ENCODE measurements at places on chromosomes 6 and 20. TPM values are rescaled to one million over a fixed set of nuclear protein-coding genes. Genes with fewer than 3 reads are reported as not detected.
A peak's percentile ranks its signal among the peaks of the same experiment; 100 is the strongest.

Gene SLC2A10
- not detected for total RNA-seq

Gene TMEM170B
- 1.9 TPM for total RNA-seq

Gene CCN5
- total RNA-seq = not detected

Gene PKHD1
- not detected for total RNA-seq

Gene MAS1L
- total RNA-seq = not detected

DNA sequence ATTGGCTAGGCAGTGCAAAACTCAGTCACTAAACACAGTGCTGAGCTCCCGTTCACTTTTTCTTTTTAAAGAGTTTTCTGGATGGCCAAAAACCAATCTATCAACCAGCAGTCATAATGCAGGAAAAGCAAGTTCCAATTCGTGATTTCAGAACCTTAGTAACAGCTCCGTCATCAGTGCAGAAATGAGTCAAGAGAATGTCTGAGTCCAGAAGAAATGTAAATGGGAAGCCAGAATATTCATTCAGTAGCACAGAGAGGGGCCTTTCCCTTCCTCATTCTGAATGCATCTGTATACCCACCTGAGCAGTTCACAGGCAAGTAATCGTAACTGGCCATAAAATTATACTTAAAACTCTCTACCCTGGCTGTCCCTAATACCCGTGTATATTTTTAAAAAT, 20.4 kb downstream of the HUS1B start:
- no peak overlapping the region for H3K4me3 ChIP-seq
- H3K4me1 ChIP-seq = peaks cover 3% of the 10 kb centered on the region

GRCh38 chr6:5818959-5819358, 187.8 kb downstream of the NRN1 start:
- no peak for DNase-seq
- H3K36me3 ChIP-seq = no peaks in the 10 kb centered on the region
- H3K27ac ChIP-seq = no peak overlapping the region

DNA sequence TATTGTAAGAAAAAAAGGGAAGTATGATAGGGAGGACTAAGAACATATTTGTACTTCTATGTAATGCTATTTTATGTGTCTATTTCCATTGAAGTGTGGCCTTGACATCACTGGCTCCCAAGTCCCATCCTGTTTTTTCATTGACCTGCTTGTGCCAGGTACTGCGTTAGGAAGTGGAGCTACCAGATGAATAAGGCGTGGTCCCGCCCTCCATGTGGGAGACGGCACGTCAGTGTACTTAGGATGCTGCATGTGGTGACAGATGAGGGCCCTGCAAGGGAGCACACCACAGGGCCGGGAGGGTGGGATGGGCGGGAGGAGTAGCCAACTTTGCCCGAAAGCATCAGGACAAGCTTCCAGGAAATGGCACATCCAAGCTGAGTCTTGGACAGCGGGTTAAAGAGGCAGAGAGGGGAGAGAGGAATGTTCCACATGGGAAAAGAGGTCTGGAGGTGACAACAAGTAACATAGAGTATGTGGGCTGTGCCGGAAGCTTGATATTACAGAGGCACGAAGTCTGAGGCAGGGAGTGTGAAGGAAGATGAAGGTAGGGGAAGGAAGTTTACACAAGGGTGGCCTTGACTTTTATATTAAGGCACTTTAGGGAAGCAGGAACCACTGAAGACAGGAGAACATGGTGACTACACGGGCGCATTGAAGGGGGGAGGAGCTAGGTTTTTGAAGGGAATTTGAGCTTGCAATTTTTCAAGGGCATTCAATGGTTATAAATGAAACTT, 140.6 kb downstream of the MTHFD1L start:
- H3K27me3 ChIP-seq = no peaks in the 10 kb centered on the region
- peaks cover 30% of the 10 kb centered on the region for H3K4me1 ChIP-seq
- peak overlapping the region; percentile 66 for H3K27ac ChIP-seq
- no peak overlapping the region for H3K4me3 ChIP-seq
- H3K36me3 ChIP-seq = peaks cover 36% of the 10 kb centered on the region

- H3K27me3 ChIP-seq = peaks cover 7% of the 10 kb centered on the region
- H3K27ac ChIP-seq = no peak overlapping the region
- no peak overlapping the region for H3K4me3 ChIP-seq
- H3K4me1 ChIP-seq = no peaks in the 10 kb centered on the region
- no peaks in the 10 kb centered on the region for H3K36me3 ChIP-seq
Measured at GRCh38 chr6:168166627-168167026, 87.6 kb upstream of the FRMD1 start.

DNA sequence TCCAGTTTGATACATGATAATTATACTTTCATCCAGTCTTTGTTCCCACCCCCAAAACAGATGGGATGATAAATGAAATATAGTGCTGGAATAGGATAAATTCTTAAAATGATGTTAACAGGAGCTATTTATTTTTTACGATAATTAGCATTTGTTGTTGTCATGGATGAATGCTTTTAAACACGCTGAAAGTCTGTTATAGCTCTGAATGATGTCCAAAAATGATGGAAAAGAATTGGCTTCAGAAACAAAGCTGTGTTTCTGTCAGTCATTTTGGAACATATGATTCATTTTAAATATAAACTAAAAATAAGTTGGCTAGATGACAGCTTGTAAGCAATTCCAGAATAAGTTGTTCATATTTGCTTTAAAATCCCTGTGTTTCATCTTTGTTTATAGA, 237.4 kb downstream of the GRIK2 start:
- DNase-seq = no peak
- no peaks in the 10 kb centered on the region for H3K36me3 ChIP-seq
- no peaks in the 10 kb centered on the region for H3K4me1 ChIP-seq
- H3K27me3 ChIP-seq = no peaks in the 10 kb centered on the region
- no peak overlapping the region for H3K27ac ChIP-seq

- H3K4me1 ChIP-seq = no peaks in the 10 kb centered on the region
- H3K27me3 ChIP-seq = no peaks in the 10 kb centered on the region
Measured at GRCh38 chr6:166365221-166365620, 17.5 kb downstream of the MPC1 start.

DNA sequence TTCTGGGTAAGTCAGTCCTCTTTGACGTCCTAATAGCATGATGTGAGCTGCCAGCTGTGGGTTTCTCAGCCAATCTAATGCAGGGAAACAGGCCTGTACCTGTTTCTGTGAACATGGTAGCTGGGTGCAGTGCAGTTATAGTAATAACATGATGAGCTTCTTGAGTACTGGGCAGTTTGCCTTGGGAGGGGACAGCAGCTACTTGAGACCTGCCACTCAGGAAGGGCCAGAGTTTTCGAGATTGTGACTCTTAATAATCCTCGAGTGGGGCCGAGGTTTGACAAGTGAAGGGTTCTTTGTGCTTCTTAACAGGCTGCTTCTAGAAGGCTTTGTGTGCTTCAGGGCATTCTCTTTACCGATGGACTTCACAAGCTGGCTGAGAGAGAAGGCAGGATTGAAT, 180.1 kb downstream of the JARID2 start:
- H3K4me3 ChIP-seq = no peak overlapping the region
- peaks cover 77% of the 10 kb centered on the region for H3K4me1 ChIP-seq
- H3K27me3 ChIP-seq = no peaks in the 10 kb centered on the region
- no peak for DNase-seq

DNA sequence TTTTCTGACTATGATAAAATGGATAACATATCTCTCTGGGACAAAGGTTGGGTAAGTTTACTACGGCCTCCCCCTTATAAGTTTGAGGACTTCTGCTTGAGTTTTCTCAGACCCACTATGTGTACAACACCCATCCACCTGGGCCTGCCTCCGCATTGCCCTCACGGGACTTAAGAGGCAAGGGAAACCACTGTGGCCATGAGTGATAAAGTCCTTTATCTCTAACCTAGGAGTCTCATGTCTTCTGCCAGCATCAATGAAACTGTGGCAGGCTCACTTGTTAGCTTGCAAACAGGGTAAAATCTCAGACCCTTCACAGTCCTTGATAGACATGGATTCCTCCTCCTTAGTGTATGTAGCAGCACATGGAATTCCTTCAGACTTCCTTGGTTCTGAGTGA, 173.4 kb upstream of the MYLIP start:
- H3K4me1 ChIP-seq = peaks cover 8% of the 10 kb centered on the region
- H3K36me3 ChIP-seq = no peaks in the 10 kb centered on the region
- H3K27me3 ChIP-seq = no peaks in the 10 kb centered on the region
- H3K27ac ChIP-seq = no peak overlapping the region
- DNase-seq = no peak
- H3K4me3 ChIP-seq = no peak overlapping the region

DNA sequence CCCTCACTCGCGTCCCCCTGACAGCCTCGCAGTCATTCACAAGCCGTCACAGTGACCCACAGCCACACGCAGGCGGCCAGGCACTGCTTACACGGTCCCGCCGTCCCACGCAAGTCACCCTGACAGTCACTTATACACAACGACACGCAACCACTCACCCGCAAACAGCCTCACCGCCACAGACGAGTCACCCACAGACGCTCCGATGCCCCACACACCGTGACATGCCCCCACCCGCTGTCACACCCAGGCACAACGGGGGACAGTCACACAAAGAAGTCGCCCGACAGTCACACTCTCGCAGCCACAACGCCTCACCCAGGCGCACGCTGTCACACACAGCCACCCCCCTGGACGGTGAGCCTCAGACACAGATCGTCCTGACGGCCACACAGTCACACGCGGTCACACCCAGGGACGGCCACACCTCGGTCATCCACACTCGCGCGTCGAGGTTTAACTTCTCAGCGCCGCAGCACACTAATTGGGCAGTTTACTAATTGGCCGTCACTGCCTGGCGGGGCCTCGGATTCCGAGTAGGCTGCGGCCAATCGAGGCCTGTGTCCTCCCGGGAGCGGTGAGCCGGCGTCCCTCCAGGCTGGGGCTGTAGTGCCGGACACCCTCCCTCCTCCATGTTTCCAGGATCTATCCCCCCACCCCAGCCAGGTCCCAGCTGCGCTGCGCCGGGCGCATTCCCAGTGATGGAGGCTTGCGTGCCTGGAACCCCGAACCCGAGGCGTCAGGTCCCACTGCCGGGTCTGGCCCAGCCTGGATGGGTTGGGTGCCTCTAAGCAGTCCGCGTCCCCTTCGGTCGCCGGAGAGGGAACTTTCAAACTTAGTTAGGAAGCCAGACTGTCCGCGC, 790 bp downstream of the TOX2 start:
- H3K27me3 ChIP-seq = peaks cover 61% of the 10 kb centered on the region
- H3K27ac ChIP-seq = no peak overlapping the region
- H3K36me3 ChIP-seq = peaks cover 2% of the 10 kb centered on the region
- H3K4me1 ChIP-seq = peaks cover 25% of the 10 kb centered on the region
- peak overlapping the region; percentile 62 for H3K4me3 ChIP-seq
- peak; percentile 54 for DNase-seq

DNA sequence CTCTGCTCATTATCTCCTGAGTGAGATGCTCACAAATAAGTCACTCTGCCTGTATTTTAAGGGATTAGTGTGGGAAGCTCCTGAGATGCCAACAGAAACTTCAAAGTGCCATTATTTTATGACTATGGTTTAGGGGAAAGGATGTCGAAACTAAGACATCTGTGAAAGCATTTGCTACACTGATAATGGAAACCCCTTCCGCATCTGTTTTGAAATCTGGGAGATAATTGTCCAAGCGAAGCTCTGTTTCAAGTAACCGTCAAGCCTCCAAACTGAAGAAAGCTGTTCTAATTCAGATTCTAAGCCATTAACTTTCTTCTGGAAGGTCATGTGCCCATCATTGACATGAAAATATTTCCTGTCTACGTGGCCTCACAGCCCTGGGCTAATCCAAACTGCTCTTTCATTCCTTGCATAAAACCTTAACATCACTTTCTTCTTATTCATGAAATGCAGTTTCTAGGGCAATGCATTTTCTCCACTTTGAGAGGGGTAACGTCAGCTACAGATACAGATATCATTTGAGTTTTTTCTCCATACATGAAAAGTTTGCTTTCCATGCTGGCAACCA, 932.0 kb downstream of the C6orf118 start:
- H3K4me1 ChIP-seq = no peaks in the 10 kb centered on the region
- no peak overlapping the region for H3K27ac ChIP-seq
- no peaks in the 10 kb centered on the region for H3K27me3 ChIP-seq
- no peak for DNase-seq

GRCh38 chr20:22597303-22597702, 12.9 kb upstream of the FOXA2 start:
- DNase-seq = no peak
- no peaks in the 10 kb centered on the region for H3K4me1 ChIP-seq
- no peak overlapping the region for H3K27ac ChIP-seq

- peaks cover 2% of the 10 kb centered on the region for H3K4me1 ChIP-seq
- no peak overlapping the region for H3K27ac ChIP-seq
- no peak overlapping the region for H3K4me3 ChIP-seq
- H3K27me3 ChIP-seq = no peaks in the 10 kb centered on the region
Measured at GRCh38 chr6:20001286-20001685, 164.1 kb downstream of the ID4 start.

GRCh38 chr20:45235995-45236394, 14.8 kb downstream of the SEMG2 start:
- no peak overlapping the region for H3K27ac ChIP-seq
- H3K27me3 ChIP-seq = peaks cover 28% of the 10 kb centered on the region
- no peaks in the 10 kb centered on the region for H3K36me3 ChIP-seq
- no peaks in the 10 kb centered on the region for H3K4me1 ChIP-seq
- no peak overlapping the region for H3K4me3 ChIP-seq

GRCh38 chr20:22572023-22572422, 12.3 kb downstream of the FOXA2 start:
- peaks cover 2% of the 10 kb centered on the region for H3K36me3 ChIP-seq
- H3K27ac ChIP-seq = no peak overlapping the region
- H3K4me3 ChIP-seq = no peak overlapping the region
- no peak for DNase-seq
- peaks cover 2% of the 10 kb centered on the region for H3K4me1 ChIP-seq

DNA sequence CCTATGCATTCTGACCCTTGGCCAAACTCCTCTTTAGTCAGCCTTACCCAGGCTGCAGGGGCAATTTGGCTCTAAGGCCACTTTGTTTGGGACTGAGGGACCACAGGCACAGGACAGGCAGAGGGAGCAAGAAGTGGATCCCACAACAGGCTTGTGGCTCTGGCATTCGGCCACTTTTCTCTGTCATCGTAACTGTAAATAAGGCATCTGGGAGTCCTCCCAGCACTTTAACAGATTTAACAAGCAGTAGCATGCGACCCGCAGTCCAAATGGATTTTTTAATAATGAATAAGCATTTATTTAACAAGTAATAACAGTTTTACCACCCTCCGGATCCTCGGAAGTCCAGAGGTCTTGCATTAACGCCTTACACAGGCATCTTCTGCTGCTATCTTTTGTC, 16.1 kb upstream of the CDH22 start:
- H3K4me3 ChIP-seq = no peak overlapping the region
- peaks cover 16% of the 10 kb centered on the region for H3K27me3 ChIP-seq

DNA sequence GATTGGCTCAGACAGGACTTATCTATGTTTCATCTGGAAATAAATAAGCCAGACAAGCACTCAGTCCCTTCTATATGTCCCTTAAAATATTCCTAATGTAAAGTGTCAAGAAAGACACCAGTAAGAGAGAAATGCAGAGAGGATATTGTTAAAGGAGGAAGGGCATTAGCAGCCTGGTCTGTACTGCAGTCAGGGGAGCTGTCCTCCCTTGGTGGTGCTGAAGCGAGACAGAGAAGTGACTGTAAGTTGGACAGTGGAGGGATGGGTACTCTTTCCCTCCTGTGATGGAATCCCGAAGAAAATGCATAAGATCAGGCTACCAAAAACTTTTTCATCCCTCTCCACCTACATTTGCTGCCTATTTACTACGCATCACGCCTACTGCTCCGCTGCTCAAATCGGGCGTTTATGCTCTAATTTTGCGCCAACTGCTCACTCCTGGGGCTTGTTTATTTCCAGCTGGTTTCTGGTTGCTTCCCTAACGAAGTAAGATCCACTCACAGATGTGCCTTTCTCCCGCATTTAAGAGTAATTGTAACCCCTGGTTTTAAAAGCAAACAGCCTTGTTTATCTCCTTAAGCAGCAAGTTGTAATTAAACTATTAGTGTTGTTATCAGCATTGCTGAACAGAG, 35.2 kb downstream of the PHACTR1 start:
- no peak overlapping the region for H3K4me3 ChIP-seq
- H3K27ac ChIP-seq = no peak overlapping the region

GRCh38 chr6:155678361-155678760, 222.7 kb upstream of the NOX3 start:
- DNase-seq = no peak
- no peaks in the 10 kb centered on the region for H3K27me3 ChIP-seq
- H3K27ac ChIP-seq = no peak overlapping the region
- H3K36me3 ChIP-seq = no peaks in the 10 kb centered on the region

Measured in activated CD8-positive, alpha-beta T cell treated with anti-CD3 and anti-CD28 coated beads for 36 hours (primary cell).